ENCODE measurements at places on chromosomes 1 and 21.
A peak's percentile ranks its signal among the peaks of the same experiment; 100 is the strongest.

DNA sequence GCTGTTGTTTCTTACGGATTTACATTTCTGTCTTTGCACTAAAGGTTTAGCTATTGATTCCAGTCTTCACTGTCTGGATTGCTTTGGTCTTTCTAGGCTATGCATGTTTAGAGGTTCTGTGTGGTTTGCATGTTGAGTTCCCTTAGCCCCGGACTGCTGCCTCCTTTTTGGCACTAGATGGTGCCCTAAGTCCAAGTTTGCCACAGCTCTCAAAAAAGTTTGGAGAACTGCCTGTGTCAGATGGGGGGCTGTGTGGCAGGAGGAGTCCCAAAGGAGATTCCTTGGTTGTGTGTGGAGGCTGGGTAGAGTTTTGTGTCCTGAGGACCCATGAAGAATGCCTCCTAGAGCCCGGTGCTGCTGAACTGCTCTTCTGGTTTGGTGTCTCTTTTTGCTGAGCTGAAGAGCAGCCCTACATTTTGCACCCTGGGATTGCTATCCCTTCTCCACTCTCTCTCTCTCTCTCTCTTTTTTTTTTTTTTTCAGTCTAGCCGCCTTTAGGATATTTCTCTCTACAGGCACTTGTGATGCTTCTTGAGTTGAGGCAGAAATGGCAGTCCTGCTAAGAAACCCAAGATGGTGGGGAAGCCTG lies 74.4 kb downstream of the PTGS2 start:
- peak; percentile 56 for DNase-seq

- no peak for DNase-seq
Measured at GRCh38 chr1:164723296-164723798, 164.4 kb downstream of the PBX1 start.

DNA sequence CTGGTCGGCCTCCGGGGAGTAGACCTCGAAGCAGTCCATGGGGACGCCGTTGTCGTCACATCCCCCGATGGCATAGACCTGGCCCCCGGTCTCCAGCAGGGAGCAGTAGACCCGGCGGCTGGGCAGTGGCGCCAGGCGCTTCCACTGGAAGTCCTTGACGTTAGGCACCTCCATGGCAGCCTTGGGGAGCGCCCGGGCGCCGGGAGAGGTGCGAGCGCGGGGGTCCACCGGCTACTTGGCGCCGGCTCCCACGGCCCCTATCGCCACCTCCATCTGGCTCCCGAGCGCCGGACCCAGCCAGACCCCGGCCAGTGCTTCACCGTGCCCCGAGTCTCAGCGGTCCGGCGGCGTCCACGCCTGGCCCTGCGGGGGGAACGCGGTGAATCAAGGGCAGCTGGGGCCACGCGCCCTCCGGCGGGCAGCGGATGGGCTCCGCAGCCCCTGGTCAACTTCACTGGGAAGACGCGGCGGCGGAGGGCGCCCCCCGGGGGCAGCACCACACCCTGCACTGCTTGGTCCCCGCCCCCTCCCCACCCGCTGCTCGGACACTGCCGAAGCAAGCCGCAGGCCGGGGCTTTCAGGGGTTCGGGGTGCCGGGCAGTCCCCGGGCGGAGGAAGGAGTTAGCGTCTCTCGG lies 13.2 kb downstream of the KLHDC8A start:
- no peak for DNase-seq

GRCh38 chr1:155192346-155193274 lies 15.1 kb downstream of the THBS3 start:
- DNase-seq, result no peak

- peak; percentile 60 for DNase-seq
Measured at GRCh38 chr1:23657659-23658275, 33.8 kb upstream of the RPL11 start.

GRCh38 chr1:155321639-155322503 lies 1.2 kb downstream of the RUSC1 start:
- DNase-seq, result no peak

- no peak for DNase-seq
Measured at GRCh38 chr1:206911064-206911663, 10.6 kb downstream of the FCMR start.

DNA sequence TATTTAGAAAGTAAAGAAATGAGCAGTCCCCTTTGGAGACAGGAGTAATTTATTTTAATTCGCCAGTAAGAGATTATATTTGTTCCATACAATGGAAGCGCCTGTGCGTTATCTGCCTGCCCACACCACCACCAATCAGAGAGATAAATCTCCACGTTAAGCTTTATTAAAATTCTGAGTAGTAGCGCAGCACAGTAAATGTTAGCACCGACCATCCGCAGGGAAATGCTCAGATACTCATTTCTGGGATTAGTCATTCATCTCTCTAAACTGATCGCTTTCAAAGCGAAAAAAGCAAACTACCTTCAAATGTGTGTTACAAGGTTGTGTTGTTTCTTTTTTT lies 1.2 kb downstream of the ETS2 start:
- no peak for DNase-seq

- DNase-seq, result no peak
Measured at GRCh38 chr1:238898856-238899255, 487.5 kb upstream of the CHRM3 start.

- DNase-seq, result no peak
Measured at GRCh38 chr1:81458186-81458585, 342.5 kb upstream of the ADGRL2 start.

- no peak for DNase-seq
Measured at GRCh38 chr1:97796711-97797110, 124.1 kb downstream of the DPYD start.

DNA sequence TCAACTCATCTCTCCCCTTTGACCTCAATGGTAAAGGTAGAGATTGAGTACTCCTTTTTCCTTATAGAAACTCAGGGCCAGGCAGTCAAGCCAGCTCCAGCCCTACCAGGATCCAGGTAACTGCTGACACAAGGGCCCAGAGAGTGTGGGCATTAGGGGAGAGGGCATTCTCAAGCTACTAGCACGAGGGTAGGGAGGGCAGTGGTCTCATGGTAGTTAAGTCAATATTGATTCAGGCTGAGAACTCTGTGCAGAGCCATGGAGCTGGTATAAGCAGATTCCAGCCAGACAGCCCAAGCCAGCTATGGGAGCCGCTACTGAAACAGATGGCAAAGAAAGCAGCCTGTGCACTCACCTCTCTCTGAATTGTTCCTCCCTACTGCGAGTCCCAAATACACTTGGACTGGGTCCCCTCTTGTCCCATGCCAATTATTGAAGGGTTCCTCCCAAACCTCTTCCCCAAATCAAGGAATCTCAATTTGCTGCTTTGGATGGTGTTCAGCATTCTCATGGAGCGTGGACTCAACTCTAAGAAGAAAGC lies 2.8 kb downstream of the PI4KB start:
- no peak for DNase-seq
